ENCODE measurements at places on chromosomes 16 and 17.
A peak's percentile ranks its signal among the peaks of the same experiment; 100 is the strongest.

DNA sequence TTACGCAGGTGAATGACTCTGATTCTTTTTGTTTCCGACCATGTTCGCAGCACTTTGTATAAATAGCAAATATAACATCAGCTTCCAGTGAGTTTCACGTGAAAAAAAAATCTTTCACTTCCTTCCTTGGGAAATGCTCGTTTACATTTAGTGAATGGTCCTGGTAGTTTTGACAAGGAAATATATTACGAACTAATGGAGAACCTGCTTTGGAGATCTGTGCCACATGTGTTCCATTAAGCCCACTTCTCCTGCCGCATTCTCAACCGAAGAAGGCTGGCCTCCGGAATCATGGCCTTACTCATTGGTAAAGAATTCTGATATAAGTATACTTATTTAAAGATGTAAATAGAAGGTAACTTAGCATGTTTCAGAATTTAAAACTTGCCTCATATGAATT is 3.6 kb downstream of the CRAMP1 start:
- DNase-seq: no peak

- no peak for DNase-seq
Measured at GRCh38 chr17:78793415-78793814, 11.3 kb upstream of the CYTH1 start.

DNA sequence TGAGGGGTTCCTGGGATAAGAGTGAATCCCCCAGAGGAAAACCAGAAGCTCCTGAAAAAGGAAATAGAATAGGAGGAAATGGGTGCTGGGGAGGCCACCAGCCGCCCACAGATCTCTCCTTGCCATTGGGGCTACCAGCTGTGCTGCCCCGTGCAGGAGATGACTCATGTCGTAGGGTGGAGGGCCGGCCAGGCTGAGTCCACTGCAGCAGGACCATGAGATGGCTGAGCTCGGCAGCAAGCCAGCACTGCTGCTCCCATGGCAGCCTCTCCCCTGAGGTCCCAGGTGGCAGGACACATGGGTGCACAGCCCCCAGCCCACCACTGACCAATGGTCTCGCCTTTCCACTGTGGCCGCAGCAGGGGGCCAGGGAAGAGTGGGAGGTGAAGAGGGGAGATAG is 95.5 kb downstream of the GNAO1 start:
- no peak for DNase-seq

DNA sequence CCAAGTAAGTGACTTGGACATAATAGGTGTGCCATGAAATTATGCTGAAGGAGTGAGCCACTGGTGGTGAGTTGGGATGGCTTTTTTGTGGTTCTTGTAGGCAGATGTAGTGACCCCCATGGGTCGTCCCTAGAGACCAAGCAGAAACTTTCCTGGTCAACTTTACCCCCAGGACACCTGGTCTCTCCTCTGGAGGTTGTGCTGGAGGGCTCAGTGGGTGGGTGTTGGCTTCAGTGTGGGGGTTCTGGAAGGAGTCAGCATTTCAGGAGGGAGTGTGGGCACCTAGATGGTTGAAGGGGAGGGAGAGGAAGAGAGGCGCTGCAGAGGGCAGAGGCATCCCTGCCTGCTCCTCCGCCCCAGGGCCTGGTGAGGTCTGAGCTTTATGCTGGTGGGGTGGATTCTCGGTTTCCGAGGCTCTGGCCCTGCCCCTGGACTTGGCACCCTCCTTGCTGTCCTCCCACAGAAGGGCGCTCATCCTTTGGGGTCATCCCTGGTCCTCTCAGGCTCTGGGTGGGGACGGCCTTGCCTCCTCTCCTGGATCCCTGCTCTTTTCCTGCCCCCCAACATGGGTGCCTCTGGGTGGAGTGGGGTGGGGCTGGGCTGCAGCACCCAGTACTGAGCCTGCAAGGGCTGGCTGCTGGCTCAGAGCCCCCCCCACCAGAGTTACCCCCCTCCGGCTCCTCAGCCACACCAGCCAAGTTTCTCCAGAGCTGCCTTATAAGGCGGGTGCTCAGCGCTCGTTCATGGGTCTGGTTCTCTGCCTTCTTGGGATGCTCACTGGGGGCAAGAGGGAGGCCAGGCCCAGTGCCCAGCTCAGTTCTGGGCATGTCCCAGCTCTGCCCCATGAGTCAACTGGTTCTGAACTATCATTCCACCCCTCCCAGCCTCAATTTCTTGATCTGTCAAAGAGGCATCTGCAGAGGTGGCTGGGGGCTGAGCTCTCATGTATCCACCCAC is 266.8 kb downstream of the SEC14L1 start:
- DNase-seq: no peak

DNA sequence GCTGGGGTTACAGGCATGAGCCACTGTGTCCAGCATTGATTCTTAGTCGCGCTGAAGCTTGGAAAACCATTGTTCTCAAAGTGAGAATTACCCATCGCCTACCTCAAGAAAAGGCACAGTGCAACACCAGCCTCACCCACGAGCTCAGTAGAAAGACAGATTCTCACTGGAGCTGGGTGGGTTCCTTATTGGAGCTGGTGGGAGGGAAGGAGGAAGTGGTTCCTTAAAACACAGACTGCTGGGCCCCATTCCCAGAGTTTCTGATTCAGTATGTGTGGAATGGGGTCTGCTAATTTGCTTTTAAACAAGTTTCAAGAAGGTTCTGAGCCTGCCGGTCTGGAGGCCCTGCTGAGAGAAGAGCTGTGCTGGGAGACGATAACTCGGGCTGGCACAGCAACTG is 264.7 kb downstream of the ENGASE start:
- DNase-seq: no peak

DNA sequence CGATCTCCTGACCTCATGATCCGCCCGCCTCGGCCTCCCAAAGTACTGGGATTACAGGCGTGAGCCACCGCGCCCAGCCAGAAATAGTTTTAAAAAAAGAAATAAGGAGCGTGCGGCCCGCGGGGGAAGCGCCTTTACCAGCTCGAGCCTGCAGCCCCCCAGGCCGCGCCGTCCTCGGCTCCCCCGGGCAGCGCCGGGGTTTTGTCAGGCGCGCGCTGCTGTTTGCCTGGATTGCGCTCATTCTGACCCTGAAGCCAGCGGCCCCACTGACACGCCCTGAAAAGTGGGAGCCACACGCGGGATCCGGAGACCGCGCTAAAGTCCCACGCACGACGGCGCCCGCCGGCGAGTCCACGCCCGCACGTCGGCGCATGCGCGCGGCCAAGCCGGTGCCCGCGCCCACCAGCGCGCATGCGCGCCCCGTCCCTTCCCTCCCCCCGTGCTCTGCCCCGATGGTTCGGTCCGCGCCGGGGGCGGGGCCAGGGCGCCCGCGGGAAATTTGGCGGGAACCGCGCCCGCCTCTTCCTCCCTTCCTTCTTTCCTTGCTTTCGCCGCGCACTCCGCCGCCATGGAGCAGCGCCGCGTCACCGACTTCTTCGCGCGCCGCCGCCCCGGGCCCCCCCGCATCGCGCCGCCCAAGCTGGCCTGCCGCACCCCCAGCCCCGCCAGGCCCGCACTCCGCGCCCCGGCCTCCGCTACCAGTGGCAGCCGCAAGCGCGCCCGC is at the start of gene CDT1:
TSS of gene CDT1 (plus strand) at position 526 of the 724 bp plus-strand sequence. CDS start at position 569, 43 bp downstream.
- peak; percentile 82 for DNase-seq

DNA sequence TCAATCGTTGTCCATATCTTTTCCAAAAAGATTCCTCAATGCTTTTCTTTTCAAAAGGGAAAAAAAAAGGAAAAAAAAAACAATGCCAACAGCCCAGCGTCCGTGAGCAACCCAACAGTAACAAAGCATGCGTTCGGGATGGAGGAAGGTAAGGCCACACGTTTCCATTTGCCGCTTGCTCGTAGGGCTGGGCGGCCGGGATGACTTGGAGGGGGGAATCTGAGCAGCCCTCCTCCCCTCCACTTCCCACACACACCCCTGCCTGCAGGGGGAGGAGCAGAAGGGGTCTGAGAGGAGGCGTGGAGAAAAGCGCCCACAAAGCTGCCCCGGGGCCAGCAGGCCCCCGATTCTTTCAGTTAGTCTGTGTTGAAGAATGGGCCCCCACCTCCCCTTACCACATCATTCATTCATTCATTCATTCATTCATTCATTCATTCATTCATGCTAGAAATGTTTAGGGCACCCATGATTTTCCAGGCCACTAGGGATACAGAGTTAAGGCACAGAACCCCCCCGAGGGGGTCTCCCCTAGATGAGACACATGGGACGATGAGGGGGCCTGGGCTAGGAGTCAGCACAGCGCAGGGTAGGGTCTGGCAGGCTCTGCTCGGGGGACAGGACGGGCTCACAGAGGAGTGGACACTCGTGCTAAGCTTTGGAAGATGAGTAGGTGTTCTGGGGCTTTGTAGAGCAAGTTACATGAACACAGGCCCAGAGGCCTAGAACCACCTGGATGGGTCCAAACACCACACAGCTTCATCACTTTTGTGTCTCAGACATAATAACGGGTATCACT is 10.9 kb upstream of the TBX2 start:
- no peak for DNase-seq

DNA sequence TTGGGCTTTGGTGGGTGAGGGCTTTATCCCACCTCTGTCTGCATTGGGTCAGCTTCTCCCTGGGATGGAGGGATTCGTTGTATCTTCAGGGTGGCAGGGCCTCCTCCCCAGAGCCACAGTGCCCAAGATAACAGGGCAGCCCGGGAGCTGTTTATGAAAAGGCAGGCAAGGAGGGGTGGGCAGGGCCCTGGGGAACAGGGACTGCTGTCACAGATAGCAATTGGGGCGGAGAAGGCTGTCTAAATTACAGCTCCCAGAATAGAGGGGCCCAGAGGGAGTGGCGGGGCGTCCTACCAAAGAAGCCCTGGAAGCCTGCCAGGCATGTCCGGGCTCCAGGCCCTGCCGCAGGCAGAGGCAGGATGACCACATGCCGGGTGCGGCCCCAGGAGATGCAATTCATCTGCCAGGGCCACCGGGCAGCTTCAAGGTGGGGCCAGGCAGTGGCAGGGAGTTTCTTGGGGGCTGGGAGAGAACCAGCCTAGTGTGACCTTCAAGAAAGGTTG is 18.8 kb upstream of the PHOSPHO1 start:
- no peak for DNase-seq

GRCh38 chr16:8853611-8854010 is 15.2 kb downstream of the CARHSP1 start:
- no peak for DNase-seq

DNA sequence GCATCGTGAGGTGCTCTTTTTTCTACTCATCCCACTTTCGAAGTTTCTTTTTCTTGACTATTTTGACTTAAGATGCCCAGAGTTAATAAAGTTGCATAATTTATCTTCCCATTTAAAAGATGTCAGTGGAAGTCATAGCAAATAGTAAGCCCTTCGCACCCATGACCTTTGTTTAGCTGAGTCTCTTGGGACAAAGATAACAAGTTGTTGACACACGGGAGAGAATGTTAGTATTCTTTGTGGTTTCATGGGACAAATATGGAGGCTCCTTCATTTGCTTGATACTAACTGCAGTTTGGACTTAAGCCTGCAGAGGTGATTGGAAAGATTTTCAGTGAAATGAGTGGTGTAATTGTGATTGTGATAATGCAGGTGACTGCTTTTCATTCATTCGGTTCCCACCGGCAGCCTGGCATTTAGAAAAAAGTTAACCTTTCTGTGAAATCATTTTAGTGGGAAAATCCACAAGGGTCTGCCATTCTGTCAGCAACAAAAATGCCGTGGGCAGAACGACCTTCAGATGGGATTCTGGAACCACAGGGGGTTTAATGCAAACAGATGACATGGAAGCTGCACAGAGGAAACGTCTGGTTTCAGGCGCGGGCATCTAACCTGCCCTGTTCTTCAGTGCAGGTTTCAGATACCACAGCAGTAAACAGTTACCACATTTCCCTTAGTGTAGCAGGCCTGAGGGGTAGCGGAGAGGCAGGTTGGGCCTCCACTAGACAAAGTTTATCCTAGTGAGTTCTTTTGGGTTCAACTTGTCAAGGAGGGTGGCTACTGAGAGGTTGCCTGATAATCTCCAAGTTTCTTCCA is 123.0 kb downstream of the RPTOR start:
- no peak for DNase-seq

DNA sequence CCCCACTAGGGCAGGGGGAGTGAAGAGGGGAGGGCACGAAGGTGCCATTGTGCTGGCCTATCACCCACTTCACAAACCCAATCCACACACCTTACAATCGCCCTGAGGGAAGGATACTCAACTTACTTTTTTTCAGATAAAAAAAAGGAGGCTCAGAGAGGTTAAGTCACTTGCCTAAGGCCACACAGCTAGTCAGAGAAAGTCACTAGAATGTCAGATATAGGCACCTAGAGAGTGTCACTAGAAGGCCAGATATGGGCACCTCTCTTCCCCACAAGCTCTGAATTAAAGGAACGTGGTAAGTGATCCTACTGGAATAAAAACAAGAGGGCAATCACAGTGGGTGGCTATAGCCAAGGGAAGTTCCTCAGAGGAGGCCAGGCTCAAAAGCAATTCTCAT is 204.5 kb upstream of the ASIC2 start:
- DNase-seq: no peak

DNA sequence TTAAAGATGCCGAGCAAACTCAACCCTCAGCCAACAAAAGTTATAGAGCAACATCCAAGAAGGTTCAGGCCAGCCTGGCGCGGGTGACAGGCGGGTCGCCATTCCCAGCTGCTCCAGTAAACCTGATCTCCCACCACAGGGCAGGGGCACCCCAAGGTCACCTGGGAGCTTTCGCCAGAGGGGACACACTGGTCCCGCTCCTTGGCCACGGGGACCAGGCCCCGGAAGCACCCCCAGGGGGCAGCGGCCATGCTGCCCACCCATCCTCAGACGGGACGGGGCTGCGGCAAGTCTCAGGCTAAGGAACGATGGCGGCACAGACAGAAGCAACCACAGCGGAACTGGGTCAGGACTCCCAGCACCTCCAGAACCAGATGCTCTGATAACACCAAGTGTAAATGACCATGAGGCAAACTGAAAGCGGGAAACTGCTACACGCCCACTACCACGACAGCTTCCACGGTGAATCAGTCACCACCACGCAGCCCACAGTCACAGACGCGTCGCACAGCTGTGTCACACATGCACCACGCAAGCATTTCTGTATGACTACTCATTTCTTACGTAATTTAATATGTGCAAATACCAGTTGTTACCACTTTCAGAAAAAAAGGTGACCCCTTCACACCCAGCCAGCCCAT is 14.1 kb upstream of the CCDC154 start:
- DNase-seq: no peak

DNA sequence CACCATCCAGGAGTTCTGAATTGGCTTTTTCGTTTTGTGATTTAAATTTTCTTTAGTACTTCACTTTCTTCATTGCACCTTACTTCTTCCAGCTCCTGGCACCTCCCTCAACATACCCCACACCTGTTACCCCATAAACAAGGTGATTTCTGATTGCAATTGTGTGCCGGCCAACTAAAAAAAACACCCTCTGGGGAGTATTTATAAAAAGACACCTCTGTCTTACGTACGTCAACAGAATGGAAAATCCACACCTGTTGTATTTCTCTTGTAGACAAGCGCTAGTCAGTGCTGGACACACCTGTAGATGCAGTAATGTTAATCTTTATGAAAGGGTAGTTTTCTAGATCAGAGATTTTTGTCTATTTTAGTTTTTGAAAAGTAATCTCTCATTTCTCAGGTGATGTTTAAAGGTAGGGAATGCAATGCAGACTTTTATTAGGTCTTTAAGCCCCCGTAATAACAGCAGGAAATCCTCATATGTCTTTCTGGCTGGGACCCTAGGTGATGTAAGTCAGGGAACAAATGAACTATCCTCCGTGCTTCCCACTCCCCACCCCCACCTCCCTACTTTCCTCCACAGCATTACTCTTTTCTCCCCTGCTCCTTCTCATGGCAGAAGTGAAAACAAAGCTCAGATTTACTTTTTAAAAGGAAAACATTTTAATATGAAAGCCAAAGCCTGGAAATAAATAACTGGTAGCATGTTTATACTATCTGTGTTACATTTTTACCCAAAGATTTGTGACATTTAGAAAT is 4.2 kb downstream of the MSI2 start:
- no peak for DNase-seq

- no peak for DNase-seq
Measured at GRCh38 chr16:69293401-69293800, 17.7 kb upstream of the VPS4A start.

Measured in CD4-positive, alpha-beta T cell treated with Interleukin-15 for 4 hours (primary cell).